ENCODE measurements at places on chromosomes 2 and 18.
A peak's percentile ranks its signal among the peaks of the same experiment; 100 is the strongest.

- peak; percentile 22 for DNase-seq
These were observed 37.6 kb downstream of the CDH7 start for GRCh38 chr18:65788373-65788772.

DNA sequence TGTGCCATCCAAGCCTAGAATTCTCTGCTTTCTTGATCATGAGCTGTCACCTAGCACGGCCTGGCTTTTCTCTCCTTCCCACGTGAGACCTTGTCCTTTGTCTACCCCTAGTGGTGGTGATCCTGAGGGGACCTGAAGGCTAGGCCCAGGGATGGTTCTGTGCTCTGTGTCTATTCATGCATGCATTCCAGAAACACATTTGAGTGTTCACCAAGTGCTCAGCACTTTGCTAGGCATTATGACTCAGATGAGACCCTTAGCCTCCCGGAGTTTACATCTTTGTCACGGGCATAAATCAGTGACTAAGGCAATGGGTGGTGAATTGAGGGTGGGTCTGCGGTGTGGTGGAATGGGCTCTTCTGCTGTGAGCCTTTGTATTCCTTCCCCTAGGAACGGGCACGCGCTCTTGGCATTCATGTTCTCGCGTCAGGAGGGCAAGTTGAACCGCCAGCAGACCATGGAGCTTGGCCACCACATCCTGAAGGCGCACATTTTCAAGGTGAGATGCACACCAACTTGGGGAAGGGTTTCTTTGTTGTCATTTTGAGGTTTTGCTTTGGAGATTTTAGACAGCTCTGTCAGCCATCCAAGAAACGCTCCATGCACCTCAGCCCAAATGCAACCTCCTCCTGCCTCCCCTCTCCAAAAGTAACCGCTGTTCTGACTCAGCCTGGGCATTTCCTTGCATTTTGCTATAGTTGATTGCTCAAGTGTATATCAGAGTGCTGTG, 100.9 kb downstream of the WDSUB1 start:
- no peak for DNase-seq

DNA sequence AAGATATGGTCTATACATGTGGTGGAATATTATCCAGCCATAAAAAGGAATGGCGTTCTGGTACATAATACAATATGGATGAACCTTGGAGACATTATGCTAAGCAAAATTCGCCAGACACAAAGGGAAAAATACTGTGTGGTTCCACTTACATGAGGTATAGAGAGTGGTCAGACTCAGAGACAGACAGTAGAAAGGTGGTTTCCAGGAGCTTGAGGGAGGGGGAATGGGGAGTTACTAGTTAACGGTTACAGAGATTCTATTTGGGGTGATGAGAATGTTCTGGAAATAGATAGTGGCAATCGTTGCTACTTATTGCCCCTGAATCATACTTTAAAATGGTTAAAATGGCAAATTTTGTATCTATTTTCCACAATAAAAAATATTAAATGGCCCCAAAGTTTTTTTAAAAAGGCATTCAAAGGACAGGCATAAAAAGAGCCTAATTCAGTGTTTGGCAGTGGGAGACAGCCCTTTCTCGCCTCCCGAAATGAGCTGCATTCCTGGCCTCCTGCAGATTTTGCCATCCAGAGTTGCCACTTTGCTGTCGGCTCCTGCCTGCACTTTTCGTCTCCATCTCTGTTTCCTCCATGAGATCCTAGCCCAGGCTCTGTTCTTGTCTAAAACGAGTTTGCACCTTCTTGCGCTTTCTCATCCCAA, 13.5 kb downstream of the TNFRSF11A start:
- DNase-seq = no peak

- DNase-seq = no peak
These were observed 339.3 kb downstream of the HRH4 start for GRCh38 chr18:24799720-24800119.
